ENCODE measurements at places on chromosomes 5 and 9. TPM values are rescaled to one million over a fixed set of nuclear protein-coding genes. Genes with fewer than 3 reads are reported as not detected.

Gene COL27A1
- 17.2 TPM for total RNA-seq

GRCh38 chr5:115022303-115022702 lies 147.4 kb downstream of the TRIM36 start:
- DNase-seq, result no peak

DNA sequence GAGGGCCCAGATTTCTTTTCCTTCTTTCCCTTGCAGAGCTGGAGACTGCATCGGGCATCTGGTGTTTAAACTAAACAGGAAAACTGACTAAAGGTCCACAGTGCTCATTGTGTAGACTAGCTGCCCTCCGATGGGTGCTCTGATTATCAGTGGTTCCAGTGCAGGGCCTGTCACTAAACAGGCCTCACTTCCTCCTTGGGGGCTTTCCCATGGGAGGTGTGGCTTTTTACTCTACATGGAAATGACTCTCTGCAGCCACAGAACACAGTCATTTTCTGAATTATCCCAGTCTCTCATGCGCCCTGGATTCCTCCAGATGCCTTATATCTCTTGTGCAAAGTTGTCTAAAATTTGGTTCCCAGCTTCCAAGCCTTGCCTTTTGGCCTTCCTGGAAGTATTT lies 199.2 kb downstream of the TRIO start:
- DNase-seq, result no peak

GRCh38 chr5:1219098-1219767 lies 5.9 kb upstream of the SLC6A18 start:
- no peak for DNase-seq

Gene ANKS6
- total RNA-seq, result 10.8 TPM

- no peak for DNase-seq
These were observed 10.2 kb downstream of the AGPAT2 start for GRCh38 chr9:136676920-136677686.

Gene ADCY2
- 18.4 TPM for total RNA-seq

- DNase-seq, result no peak
These were observed 252.8 kb downstream of the FBXL7 start for GRCh38 chr5:15752663-15753285.

GRCh38 chr5:136012041-136012804 lies 16.6 kb upstream of the TGFBI start:
- DNase-seq, result no peak

DNA sequence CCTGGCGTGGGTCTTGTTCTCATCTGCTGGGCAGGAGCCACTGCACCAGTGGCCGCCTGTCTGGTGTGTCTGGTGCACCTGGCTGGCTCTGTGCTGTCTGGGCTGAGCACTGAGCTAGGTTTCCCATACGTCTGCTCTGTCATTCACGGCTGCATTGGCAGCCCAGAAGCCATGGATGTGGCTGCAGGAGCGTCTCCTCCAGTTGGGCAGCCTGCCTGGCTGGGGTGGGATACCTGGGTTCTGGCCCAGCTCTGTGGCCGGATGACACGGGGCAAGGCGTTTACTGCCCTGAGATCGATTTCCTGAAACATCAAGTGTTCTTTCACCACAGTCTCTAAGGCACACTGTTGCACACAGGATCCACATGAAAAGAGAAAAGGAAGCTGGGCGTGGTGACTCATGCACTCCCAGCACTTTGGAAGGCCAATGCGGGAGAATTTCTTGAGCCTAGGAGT lies 25.5 kb upstream of the SLC25A51 start:
- DNase-seq, result no peak

- no peak for DNase-seq
These were observed 60.7 kb downstream of the MAT2B start for GRCh38 chr5:163565931-163566608.
